ENCODE measurements at places on chromosomes 1 and 21.
A peak's percentile ranks its signal among the peaks of the same experiment; 100 is the strongest.

GRCh38 chr1:3606779-3607702, 4.3 kb downstream of the MEGF6 start:
- ATAC-seq = no peak

DNA sequence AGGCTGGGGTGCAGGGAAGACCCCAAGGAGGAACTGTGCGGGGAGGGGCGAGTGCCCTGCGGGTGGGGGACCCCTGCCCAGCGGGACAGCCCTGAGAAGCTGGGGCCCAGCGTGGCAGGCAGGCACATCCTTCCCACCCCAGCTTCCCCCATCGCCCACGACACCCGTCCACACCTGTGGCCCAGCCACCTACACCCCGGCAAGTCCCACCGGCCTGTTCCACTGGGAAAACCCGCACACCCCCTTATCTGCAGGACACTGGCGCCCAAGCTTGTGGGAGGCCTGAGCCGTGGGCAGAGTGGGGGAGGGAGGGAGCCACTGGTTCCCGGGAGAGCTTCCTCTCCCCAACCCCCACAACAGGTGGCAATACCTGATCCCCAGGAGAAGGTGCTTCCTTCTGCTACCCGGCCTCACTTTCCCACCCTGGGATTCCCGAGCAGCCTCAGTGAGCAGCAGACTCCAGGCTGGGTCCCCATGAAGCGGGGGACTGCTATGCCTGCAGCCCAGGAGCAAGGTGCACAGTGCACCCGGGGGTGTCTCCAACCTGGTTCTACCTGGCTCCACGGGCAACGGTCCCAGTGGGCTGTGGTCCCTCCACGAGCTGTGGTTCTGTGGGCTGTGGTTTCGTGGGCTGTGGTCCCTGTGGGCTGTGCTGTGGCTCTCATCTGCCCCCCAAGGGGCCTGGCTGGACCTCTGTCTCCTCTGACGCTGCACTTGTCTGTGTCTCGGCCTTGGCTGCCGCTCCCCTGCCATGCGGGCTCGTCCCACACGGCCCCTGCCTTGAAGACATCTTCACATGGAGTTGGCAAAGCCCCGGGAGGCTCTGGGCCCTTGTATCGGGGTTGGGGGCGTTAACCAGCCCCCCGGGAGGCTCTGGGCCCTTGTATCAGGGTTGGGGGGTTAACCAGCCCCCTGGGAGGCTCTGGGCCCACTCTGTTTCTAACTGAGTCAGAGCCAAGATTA, 37.8 kb upstream of the POFUT2 start:
- ATAC-seq = no peak

- no peak for ATAC-seq
Observed at GRCh38 chr1:209620487-209620884, 31.7 kb downstream of the LAMB3 start.

- peak; percentile 75 for ATAC-seq
Observed at GRCh38 chr1:169427081-169427641, at the start of gene CCDC181. Gene CCDC181, minus strand, starts transcription at chr1:169427474. Its CDS starts 2,547 bp downstream, at chr1:169424927.

- no peak for ATAC-seq
Observed at GRCh38 chr1:180751921-180752320, 120.1 kb downstream of the XPR1 start.

DNA sequence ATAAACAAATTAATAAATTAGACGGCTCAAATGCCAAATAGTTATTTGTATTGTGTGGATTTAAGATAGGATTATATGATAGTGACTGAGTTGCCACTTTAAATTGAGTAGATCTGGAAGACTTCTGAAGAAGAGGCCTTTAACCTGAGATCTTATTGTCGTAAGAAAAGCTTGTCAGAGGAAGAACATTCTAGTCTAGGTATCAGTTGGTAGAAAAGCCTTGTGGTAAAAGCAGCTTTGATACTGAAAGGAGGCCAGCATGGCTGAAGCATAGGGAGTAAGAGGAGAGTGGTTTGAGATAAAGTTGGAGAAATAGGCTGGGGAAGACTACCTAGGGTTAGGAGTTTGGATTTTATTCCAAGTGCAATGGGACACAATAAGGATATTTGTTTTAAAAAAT, 29.1 kb downstream of the SLC30A7 start:
- no peak for ATAC-seq

DNA sequence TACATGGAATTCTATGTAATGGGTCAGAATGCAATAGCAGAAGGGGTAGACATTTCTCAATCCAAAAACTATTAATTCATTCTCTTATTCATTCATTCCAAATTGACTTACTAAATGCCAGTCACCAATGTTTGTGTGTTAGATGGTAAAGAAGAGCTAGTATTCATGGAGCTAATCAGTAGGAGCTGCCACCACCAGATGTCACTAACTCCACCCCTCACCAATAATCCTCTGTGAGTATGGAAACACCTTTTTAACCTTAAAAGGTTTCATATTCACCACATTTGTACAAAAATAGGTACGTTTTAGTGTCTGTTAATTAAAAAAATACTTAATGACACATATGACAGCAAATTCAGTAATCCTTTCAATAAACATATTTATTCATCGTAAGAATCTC, 131.8 kb upstream of the PKN2 start:
- ATAC-seq = no peak

DNA sequence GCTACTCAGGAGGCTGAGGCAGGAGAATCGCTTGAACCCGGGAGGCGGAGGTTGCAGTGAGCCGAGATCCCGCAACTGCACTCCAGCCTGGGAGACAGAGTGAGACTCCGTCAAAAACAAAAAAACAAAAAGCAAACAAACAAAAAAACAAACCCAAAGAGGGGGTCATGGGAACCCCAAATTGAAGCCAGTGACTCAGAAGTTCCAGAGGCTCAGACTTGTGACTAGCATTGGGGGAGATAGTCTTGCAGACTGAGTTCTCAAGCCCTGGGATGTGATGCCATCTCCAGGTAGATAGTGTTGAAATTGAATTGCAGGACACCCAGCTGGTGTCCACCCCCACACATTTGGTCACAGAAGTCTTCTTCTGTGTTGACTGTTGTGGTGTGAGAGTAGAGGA, 24.9 kb upstream of the ENO1 start:
- no peak for ATAC-seq

GRCh38 chr1:85607921-85608265, 27.3 kb downstream of the CCN1 start:
- no peak for ATAC-seq

- no peak for ATAC-seq
Observed at GRCh38 chr1:228974273-228974672, 239.0 kb downstream of the RHOU start.

- no peak for ATAC-seq
Observed at GRCh38 chr1:81549588-81550127, 251.1 kb upstream of the ADGRL2 start.

- no peak for ATAC-seq
Observed at GRCh38 chr1:18749569-18749968, 109.9 kb downstream of the TAS1R2 start.

GRCh38 chr1:7956218-7957032, 5.1 kb upstream of the PARK7 start:
- ATAC-seq = no peak

- ATAC-seq = no peak
Observed at GRCh38 chr1:233079574-233079973, 129.2 kb downstream of the NTPCR start.

DNA sequence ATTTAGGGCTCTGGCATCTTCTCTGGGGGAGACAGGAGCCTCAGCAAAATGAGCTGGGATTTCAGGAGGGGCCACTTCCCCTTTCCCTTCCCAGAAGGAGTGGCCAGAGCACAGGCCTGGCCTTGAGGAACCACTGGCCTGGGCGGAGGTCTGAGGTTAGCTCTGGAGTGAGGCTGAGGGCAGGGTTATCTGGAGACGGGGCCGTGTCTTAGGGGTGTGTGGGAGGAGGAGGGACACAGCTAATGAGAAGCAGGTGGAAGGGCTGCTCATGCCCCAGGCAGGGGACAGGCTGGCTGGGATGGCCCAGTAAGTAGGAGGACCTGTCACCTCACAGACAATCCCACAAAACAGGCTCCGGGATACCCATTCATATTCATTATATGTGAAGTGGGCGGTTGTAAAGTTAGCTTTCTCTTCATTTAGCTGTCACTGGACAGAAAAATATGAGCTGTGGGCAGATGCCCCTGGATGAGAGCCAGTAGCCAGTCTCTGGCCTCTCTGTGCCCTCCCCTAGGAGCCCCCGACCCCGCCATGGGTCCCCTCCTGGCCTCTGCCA, 12.4 kb downstream of the ALX3 start:
- no peak for ATAC-seq

GRCh38 chr1:156448134-156448967, 52.2 kb downstream of the MEF2D start:
- ATAC-seq = peak; percentile 34

GRCh38 chr21:36750576-36750959, 51.7 kb downstream of the SIM2 start:
- ATAC-seq = no peak

GRCh38 chr1:4529446-4530165, 124.8 kb upstream of the AJAP1 start:
- ATAC-seq = no peak

- no peak for ATAC-seq
Observed at GRCh38 chr1:228283043-228283371, 75.2 kb downstream of the OBSCN start.

- ATAC-seq = no peak
Observed at GRCh38 chr1:84452436-84452835, 26.6 kb upstream of the RPF1 start.

GRCh38 chr1:160103658-160104408, 5.4 kb upstream of the IGSF8 start:
- no peak for ATAC-seq

- no peak for ATAC-seq
Observed at GRCh38 chr1:48177257-48177656, 45.3 kb upstream of the SLC5A9 start.

GRCh38 chr1:74570797-74571492, 58.5 kb upstream of the LRRC53 start:
- ATAC-seq = no peak

DNA sequence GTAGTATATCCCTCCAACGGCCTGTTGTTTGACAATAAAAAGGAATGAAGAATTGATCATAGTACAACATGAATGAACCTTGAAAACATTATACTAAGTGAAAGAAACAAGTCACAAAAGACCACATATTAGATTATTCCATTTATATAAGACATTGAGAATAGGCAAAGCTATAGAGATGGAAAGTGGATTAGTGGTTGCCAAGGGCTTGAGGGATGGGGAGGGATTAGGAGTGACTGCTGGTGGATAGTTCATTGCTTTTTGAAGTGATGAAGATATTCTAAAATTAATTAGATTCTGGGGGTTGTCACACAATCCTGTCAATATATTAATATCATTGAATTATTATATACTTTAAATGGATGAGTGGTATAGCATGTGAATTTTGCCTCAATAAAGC, 142.5 kb upstream of the DPT start:
- no peak for ATAC-seq

- no peak for ATAC-seq
Observed at GRCh38 chr1:204222006-204222763, 8.4 kb upstream of the GOLT1A start.

GRCh38 chr21:34700605-34701004, 31.8 kb downstream of the CLIC6 start:
- no peak for ATAC-seq

DNA sequence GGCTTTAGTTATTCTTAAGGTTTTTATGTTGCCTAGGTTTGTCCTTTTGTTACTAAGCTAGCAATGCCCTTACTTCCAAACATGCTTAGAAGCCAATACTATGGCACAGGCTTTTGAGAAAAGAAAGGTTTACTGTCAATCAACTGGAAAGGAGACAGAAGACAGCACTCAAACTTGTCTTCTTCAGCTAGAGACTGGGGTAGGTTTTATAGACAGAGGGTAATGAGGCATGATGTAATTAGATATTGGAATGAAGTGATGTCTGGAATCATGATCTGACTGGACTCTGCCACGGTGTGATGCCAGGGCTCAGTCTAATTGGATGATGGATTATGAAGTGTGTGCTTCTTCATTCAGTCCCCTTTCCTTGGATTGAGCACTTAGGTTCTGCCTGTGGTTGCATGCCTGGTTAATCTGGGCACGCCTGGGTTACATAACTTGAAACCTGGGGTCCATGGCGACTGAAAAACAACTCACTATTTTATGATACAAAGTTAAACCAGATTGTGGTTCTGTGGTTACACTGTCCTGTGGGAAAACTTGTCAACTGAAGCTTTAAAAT, 625.8 kb downstream of the BRINP3 start:
- no peak for ATAC-seq

DNA sequence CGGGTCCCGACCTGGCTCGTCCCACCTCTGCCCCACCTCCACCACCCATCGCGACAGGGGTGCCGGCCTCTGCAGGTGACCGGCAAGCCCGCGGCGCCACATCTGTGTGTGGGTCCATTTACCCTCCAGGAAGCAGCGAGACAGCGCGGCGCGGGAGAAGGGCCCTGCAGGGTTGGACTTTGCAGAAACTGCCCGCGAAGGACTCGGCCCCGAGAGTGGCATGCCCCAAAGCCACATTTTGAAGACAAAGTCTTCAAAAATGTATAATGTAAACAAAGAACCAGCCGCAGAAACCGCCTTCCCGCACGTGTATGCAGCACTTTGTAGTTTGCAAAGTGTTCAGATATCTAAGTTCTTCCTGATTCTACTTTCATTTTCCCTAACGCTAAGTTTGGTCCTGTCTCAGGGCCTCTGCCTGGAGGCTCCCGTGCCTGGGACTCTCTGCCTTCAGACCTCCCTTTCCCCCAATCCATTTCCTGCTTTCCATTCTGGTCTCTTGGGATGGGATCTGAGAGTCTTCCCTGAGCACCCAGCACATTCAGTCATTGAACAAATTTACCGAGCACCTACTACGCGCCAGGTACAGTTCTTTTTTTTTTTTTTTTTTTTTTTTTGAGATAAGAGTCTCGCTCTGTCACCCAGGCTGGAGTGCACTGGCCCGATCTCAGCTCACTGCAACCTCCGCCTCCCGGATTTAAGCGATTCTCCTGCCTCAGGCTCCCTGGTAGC, 524 bp upstream of the TMCO4 start:
- ATAC-seq = peak; percentile 52

DNA sequence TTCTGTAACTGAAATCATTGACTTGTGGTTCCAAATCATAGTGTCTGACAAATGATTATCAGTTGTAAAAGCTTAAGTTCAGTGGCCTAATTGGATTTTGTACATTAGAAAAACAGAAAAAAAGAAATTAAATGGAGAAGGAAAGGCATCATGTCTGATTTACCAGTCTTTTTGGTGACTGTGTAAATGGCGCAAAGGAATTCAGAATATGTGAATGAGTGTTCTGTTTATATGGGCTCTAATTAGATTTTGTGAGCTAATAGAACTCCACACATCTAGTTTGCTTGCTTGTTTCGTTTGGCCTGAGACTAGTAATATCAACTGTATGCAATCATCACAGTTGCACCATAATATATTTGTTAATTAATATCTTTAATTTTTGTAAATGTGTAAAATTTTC, 151.7 kb downstream of the PLA2G4A start:
- ATAC-seq = no peak

- ATAC-seq = no peak
Observed at GRCh38 chr1:8463144-8463927, 145.4 kb downstream of the SLC45A1 start.

- no peak for ATAC-seq
Observed at GRCh38 chr1:178645808-178646200, 79.2 kb upstream of the RALGPS2 start.

GRCh38 chr1:158898722-158899121, 32.6 kb upstream of the PYHIN1 start:
- no peak for ATAC-seq
